Heart left ventricle (tissue), 16 donors: ENCODE measurements at places on chromosomes 2 and 18. TPM values are rescaled to one million over a fixed set of nuclear protein-coding genes. Genes with fewer than 3 reads are reported as not detected.
A peak's percentile ranks its signal among the peaks of the same experiment; 100 is the strongest.

DNA sequence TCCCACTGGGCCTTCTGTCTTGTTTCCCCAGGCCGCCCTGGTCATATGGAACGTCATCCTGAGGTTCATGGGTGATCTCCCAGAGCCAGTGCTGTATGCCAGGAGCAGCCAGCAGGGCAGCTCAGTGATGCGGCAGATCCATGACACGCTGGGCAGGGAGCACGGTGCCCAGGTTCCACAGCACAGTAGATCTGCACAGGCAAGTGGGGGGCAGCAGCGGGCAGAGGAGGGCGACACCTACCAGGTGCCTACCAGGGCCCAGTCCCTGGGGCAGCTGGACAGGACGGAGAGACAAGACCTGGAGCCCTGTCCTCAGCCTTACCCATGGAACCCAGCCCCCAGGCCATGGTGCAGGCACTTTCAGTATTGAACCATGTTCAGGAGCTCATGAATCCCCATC, 36.1 kb upstream of the GPR17 start:
- peak; percentile 12 for DNase-seq

- no peak for DNase-seq
Measured at GRCh38 chr2:32671885-32672533, 44.2 kb downstream of the TTC27 start.

DNA sequence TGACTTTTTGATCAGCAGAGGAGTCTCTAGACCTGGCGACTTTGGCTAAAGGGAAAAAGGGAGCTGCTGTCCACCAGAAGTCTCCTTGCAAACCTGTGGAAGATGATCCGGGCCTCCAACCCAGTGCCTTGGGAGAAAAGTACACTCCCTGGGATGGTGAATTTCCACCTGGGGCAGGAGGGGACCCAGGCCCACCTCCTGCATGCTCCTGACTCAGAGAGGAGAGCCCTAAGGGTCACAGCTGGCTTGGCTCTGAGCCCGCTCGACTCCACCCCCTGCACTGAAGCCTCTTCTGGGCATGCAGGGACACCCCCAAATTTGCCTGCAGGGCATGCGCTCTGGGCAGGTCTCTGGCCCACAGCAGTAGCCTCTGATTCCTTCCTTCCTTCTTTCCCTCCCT, 66.5 kb downstream of the PDCL3 start:
- DNase-seq, result no peak

GRCh38 chr2:10787176-10787968, 25.2 kb downstream of the PDIA6 start:
- DNase-seq, result no peak

SFTPB gene
- total RNA-seq, result not detected

DNA sequence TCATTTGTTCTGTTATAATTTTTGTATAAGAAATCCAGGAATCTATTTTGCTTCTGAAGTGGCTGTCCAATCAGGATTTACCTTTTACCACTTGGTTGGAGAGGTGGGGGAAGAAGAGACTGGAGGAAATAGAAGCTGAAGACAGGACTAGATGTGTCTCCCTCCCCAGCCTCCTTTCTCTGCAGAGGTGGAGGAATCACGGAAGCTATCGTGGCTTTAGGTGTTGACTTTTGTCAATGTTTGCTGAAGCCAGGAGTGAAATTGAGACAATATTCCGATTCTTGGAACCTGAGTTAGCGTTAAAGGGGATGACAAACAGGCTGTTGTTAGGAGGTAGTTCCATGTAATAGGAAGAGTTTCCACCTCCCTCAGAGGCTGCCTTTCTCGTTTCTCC, 43.5 kb downstream of the PDCL3 start:
- DNase-seq, result no peak

- no peak for DNase-seq
Measured at GRCh38 chr18:12742453-12742852, 39.6 kb downstream of the PSMG2 start.

DNA sequence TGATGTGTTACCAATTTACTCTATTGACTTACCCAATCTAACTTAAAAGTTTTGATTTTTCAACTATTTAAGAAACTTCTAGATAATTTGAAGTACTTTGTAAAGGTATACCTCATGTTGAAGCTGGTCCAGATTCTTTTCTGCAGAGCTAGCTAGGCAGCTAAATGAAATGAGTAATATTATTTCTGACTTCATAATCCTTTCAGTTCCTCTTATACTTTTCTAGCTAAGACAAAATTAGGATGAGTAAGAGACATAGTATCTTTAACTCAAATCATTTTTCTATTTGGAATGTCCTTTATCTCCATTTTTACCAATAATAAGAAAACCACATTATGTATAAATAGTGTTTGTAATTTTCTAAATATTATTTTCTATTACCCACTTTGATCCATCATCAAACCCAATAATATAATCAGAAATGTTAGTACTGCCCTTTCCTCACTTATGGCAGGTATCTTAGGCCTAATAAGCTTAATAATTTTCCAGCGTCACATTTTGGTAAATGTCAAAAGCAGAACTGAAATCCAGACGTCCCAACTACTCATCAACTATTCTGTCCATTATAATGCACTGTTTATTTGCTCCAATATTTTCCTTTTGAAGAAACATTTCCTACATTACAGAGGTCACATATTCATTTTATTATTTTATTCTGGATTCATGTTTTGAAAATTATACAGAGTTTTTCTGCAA, 456.6 kb downstream of the THSD7B start:
- DNase-seq, result no peak

GRCh38 chr2:223956300-223956699, 963 bp upstream of the MRPL44 start:
- no peak for DNase-seq

- DNase-seq, result no peak
Measured at GRCh38 chr2:33219850-33220275, 256.6 kb upstream of the RASGRP3 start.

- no peak for DNase-seq
Measured at GRCh38 chr2:96414161-96414710, 78.7 kb downstream of the NCAPH start.

ANKRD30B gene
- 0.06 TPM for total RNA-seq

GRCh38 chr2:15939854-15940660, at the start of gene MYCN:
TSS of gene MYCN (plus strand) at chr2:15940550. CDS start at chr2:15942065, 1,515 bp downstream.
- peak; percentile 55 for DNase-seq

DNA sequence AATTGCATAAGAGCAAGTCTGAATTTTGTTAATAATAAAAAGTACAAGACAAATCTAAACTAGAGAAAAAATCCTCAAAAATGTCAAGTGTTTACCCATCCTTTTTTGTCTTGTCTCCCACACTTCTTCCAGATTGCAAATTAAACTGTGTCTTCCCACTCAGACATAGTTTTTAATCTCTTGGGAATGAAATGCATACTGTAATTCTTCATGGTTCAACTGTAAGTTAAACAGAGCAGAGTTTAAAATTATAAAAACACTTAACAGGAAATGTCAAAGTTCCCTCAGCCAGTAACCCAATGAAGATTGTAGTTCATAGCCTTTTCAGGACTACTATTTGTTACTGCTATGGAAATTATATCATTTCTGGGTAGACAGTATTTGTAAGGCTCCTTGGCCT, 171.8 kb downstream of the UBE2E3 start:
- DNase-seq, result no peak

- DNase-seq, result no peak
Measured at GRCh38 chr2:232979871-232980461, 33.1 kb downstream of the NGEF start.

STPG4 gene
- not detected for total RNA-seq

DYNC1I2 gene
- 92.9 TPM for total RNA-seq

SLC23A3 gene
- 0.37 TPM for total RNA-seq

DNA sequence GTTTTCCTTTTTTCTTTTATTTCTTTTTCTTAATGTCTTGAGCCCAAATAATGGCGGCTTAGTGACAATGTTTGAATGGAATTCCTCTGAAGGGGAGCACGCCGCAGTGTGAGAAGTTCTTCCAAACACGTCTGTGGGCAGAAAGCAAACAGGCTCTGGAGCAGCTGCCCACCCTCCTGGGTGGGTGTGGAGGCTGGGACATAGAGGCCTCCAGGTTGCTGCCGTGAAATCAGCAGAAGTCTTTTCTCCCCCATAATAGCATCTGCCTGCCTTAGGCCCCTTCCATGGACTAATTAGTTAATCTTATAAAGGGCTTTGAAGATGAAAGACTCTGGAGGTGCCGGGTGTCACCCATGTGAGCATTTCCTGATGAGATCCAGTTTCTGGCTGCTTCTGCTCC, 213.9 kb downstream of the SH3RF3 start:
- no peak for DNase-seq

- no peak for DNase-seq
Measured at GRCh38 chr2:224046752-224047151, 7.7 kb upstream of the SERPINE2 start.

DNA sequence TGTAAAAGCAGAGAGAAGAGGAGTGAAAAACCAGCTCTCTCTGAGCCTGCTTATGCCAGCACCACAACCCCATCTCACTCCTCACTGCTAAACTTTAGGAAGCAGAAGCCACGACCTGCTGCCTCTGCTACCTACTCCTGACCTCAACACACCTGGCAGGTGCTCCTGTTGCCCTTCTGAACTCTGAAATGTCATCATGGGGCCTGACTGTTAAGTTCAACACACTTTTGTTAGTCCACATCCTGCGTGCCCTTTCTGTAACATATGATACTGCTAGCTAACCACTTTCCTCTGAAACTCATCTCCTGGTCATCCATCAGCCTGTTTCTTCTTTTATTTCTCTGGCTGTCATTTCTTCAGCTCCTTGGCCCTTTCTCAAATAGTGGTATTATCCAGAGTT, 118.1 kb downstream of the EPB41L3 start:
- DNase-seq, result no peak

CDH20 gene
- total RNA-seq, result not detected

PTH2R gene
- not detected for total RNA-seq

DNA sequence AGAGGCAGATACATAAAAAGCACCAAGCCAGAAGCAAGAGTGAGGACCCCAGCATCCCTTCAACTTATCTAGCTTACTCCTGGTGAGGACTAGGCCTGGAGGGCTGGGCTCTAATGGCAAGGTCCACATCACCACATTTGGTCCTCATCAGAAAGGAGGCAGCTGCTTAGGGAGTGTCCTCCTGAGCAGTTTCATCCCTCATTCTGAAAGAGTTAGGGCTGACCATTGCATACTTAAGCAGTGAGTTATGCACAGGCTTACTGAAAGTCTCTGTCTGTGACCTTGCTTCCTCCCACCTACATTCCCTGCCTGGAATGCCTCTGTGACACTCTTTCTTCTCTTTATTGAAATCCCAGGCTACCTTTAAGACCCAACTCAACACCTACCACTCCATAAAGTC, 301.8 kb upstream of the ACVR2A start:
- no peak for DNase-seq

- DNase-seq, result no peak
Measured at GRCh38 chr2:183543731-183544130, 419.5 kb downstream of the NUP35 start.

DNA sequence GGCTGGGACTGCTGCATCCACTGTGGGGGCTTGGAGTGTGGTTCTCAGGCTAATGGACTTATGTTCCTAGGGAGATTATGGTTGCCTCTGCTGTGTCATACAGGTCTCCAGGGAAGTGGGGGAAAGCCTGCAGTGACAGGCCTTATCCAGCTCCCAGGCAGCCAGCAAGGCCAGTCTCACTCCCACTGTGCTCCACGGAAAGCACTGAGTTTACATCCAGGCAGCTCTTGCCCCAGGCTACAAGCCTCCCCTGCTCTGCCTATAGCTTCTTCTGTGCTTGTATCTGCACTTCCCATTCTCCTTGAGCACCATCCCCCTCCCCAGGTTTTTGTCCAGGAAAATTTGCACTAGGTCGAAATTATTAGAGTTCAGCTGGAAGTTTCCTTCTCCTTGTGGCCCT, 231.9 kb downstream of the ZRANB3 start:
- no peak for DNase-seq
